ENCODE measurements at places on chromosomes 6 and 20.

- peak; percentile 50 for DNase-seq
These were observed 147.4 kb upstream of the SCGN start for GRCh38 chr6:25504661-25505060.

- DNase-seq = no peak
These were observed 34.1 kb upstream of the RPL7L1 start for GRCh38 chr6:42845327-42845694.

- DNase-seq = no peak
These were observed 494.1 kb upstream of the CITED2 start for GRCh38 chr6:139868576-139868975.

GRCh38 chr6:3433005-3433404 lies 23.8 kb downstream of the SLC22A23 start:
- no peak for DNase-seq

DNA sequence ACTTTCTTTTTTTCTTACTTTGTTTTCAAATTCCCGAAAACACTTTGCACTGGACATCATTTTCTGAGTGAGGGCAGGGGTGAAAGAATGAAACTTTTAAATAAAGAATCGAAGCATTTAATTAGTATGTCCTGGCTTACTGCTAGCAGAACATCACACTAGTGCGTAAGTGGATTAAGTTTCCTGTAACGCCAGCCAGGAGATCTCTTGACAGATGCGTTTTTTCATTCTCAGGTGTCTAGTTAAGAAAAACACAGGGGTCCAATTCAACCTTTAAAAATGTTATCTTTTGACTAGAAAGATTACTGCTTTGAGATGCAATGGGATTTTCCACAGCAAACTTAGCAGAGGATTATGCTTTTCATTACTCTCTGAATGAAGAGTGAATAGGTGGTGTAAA lies 858.8 kb upstream of the EPHA7 start:
- DNase-seq = no peak
